ENCODE measurements at places on chromosomes 2 and 18. TPM values are rescaled to one million over a fixed set of nuclear protein-coding genes. Genes with fewer than 3 reads are reported as not detected.

- peak; percentile 52 for DNase-seq
Measured at GRCh38 chr2:95526360-95527341, 42.1 kb upstream of the TRIM43B start.

ACTG2 gene
- total RNA-seq = 2.7 TPM

CBLN2 gene
- not detected for total RNA-seq

TRIM43 gene
- total RNA-seq = not detected

NCOA1 gene
- 16.9 TPM for total RNA-seq

GRCh38 chr18:28791101-28791500 is 614.2 kb upstream of the CDH2 start:
- DNase-seq = no peak

- no peak for DNase-seq
Measured at GRCh38 chr2:79223539-79223938, 64.0 kb upstream of the REG3A start.

DNA sequence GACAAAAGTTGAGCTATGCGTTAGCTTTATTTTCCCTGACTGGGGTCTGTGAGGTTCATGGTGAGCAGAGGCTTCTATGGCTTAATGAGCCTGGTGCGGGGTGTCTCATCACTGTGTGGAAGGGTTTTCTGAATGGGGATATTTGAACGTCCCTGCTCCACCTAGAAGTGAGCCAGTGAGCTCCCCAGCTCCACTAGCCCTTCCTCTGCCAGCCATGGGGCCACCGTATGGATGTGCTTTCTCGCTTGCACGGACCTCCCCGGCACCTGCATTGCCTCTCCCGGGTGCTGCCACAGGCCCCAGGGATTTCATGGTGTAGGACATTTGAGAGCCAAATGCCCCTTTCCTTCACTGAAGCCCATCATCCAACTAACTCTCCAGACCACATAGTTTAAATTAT is 37.8 kb downstream of the CYP26B1 start:
- no peak for DNase-seq

ABCB11 gene
- total RNA-seq = 0.02 TPM

- no peak for DNase-seq
Measured at GRCh38 chr2:33029926-33030325, 83.2 kb downstream of the LTBP1 start.

- no peak for DNase-seq
Measured at GRCh38 chr18:55280503-55280902, 307.5 kb downstream of the TCF4 start.

- DNase-seq = peak; percentile 92
Measured at GRCh38 chr2:79512442-79513401, at the start of gene CTNNA2. Gene CTNNA2, plus strand, starts transcription at chr2:79513051.

GRCh38 chr2:147663153-147663961 is 181.5 kb upstream of the ACVR2A start:
- DNase-seq = no peak

DNA sequence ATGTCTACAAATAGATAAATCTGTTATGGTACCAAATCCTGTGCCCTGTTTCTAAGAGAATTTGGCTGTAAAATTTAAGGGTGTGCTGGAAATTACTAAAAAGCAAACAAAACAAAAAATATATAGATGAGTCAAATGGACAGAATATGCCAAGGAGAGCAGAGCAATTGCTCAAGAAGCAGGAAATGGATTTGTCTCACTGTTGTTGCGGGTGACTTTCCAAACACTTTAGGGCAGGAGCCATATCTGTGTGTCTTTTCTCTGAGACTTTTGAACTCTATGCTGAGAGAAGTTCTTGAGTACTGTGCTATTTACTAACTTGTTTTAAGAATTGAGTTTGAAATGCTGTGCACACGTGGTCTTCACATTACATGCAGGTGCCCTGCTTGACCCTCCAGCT is 221.7 kb downstream of the PHLPP1 start:
- DNase-seq = no peak

DNA sequence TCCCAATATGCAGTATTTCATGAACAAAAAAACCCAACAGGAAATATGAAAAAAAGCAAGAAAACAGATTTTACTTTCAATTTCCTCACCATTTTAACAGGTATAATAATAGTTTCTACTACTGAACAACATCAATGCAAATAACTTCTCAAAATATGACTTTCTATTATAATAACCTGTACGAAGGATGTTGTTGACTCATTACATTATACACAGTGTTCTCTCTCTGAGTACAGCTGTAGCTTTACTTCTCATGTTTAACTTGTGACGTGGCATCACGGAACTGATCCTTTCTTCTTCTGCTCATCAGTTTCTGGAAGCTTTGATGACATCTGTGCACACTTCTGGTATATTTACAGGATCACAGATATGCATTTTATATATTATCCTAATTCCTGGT is 40.0 kb downstream of the FAM228A start:
- DNase-seq = no peak

PAX8 gene
- total RNA-seq = 0.66 TPM

ACKR3 gene
- total RNA-seq = 1.4 TPM

All from WTC11 (cell line).